ENCODE measurements at places on chromosomes 3 and 15. TPM values are rescaled to one million over a fixed set of nuclear protein-coding genes. Genes with fewer than 3 reads are reported as not detected.

GRCh38 chr15:38148471-38148870 lies 104.2 kb upstream of the SPRED1 start:
- DNase-seq: no peak

GRCh38 chr3:70550723-70551319 lies 238.4 kb upstream of the MDFIC2 start:
- peak; percentile 73 for DNase-seq

DNA sequence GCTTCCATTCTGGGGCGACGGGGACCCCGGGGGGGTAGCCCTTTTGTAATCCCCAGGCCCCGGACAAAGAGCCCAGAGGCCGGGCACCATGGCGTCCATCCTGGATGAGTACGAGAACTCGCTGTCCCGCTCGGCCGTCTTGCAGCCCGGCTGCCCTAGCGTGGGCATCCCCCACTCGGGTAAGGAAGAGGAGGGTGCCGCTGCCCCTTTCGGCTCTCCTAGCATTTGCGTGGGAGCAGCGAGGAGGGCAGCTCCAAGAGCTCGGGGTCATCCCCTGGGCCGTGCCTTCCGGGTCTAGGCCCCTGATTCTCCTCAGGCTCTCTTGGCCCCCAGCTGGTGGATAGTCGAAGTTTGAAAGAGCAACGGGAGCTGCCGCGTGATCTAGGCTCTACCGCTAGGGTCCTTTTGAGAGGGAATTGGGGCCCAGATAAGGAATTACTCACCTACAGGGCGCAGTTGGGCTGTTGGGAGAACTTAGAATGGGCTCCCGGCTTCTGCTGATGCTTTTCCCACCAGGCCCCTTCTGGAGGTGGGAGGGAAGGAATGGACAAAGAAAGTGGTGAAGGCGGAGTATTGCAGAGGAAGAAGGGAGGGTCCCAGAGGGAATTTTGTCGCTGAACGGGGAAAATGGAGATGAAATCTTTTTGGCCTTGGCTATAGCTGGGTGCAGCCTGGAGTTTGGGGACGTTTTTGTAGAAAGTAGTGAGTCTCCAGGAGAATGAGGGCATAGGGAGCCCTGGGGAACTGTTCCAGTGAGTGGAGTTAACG lies 615 bp downstream of the VPS18 start:
- DNase-seq: no peak

- DNase-seq: no peak
Measured at GRCh38 chr3:154850921-154851320, 229.2 kb upstream of the MME start.

DNA sequence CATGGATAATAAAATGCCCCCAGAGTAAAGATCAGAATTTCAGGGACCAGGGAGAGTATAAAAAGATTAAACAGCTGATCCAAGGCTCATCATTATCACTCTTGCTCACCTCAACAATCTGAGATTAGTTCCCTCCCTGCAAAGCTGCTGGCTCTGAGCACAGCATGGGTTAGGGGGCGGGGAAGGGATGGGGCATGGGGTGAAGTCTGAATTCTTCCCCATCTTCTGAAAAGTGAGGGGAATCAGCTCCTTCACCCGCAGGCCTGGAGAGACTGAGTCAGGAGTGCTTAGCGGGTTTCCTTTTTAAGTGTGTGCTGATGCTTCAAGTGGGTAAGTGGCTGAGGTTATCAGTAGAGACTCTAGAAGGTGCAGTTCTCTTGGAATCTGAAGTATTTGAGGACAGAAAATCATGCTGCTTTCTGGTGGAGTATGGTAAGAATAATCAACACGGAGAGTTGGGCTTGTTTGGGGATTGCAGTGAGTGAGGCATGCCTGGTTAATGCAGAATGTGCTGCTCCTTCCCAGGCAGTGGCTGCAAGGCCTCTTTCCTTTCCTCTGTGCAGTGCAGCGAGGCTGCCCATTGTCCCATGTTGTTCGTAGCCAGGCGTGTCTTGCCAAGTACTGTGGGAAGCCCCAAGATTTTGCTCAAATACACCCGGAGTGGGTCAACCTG lies 59.2 kb upstream of the TRAK1 start:
- DNase-seq: peak; percentile 42

TRPM7 gene
- total RNA-seq: 21.6 TPM

PPARG gene
- total RNA-seq: 7.4 TPM

GRCh38 chr3:169539856-169540255 lies 123.7 kb downstream of the MECOM start:
- DNase-seq: no peak

ACAN gene
- total RNA-seq: not detected

DNA sequence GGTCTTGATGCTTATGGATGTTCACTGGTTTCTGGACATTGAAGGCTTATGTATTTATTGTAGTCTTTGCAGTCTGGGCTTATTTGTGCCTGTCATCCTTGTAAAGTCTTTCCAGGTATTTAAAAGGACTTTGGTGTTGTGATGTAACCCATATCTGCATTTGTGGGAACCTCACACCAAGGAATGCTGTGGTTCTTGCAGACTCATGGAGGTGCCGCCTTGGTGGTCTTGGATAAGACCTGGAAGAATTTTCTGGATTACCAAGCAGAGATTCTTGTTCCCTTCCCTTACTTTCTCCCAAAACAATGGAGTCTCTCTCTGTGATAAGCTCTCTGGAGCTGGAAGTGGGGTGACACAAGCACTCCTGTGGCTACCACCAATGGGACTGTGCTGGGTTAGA lies 363.5 kb upstream of the NECTIN3 start:
- DNase-seq: no peak

GRCh38 chr3:42493798-42494151 lies 8.7 kb upstream of the VIPR1 start:
- DNase-seq: no peak

DNA sequence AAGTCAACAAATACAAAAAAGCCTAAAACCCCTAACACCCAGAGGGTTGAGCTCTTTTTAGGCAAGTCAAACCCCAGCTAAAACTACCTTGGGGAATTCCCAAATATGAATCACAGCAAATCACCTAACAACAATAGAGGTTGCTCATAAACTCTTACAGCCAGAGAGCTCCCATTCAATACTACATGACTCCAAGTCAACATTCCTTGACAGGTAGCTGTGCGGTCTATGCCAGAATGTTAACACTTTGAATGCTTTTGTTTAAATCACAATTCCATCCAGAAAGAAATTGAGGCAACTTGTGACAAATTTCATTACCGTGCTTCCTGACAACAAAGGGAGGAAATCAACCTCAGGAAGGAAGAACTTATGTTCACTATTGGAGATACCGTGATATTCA lies 7.5 kb upstream of the UACA start:
- DNase-seq: no peak

CCNL1 gene
- 39.8 TPM for total RNA-seq

Measured in left lobe of liver (tissue), 2 donors.